ENCODE measurements at places on chromosomes 7 and 10.

GRCh38 chr10:51459476-51459875 is 239.9 kb downstream of the CSTF2T start:
- DNase-seq: no peak

DNA sequence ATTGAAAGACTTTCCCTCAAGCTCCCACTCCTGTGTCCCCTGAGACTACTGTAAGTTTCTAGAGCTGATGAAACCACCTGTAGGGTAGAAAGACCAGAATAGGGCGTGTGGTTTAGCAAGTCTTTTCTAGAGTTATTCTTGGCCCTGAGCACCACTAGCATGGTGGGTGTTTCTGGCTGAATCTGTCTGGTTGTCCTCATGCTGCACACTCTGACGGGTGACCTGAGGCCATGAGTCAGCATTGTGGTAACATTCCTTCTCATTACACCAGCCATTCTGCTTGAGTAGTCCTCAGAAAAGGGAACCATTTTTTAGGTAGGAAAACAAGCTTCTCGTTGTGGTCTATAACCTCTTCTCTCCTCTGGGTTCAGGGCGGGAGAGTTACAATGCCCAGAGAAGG is 250.3 kb downstream of the SNX13 start:
- DNase-seq: no peak

DNA sequence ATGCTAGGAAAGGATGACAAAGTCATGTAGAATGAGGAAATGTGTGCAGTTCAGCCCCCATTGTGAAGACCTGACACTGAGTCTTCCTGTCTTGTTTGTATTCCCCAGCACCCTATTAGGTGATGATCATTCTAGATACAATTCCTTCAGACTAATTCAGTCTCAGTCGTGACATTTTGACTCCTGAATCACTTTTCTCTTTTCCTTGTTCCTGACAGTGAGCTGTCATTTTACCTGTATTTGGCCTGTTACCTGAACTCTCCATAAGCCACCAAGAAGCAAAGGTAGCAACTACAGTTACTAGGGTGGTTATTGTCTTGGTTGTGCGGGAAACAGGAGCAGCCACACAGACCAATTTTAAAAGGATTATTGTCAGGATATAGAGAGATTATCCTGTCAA is 111.4 kb upstream of the TAC1 start:
- DNase-seq: no peak

DNA sequence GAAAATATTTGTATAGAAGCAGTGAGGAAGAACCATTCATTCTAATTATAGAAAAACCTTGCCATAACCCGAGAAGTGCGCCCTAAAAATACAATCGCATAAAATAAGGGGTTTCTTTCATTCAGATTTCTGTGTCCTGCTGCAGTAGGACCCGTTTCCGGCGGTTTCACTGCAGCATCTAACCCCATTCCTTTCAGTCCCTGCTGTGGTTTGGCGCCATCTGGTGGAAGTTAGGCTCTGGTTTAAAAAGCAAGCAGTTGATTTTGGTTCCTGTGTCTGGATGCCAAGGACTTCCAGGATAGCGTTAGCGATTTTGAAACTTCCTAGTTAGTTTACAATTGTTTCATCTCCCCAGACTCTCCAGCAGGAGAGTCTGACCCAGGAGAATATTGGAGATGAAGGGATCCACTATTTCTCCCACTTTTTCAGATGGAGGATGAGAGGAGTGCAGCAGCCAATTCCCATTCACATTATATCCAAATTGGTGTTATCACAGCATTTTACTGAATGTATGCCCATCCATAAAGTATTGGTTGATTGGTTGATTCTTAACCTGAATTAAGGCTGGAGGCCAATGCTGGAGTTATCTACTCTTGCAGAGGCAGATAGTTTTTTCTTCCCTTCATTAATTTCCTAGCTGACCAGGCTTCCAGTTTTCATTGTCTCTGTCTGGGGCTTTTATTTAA is 128.8 kb upstream of the CACNA2D1 start:
- peak; percentile 79 for DNase-seq

DNA sequence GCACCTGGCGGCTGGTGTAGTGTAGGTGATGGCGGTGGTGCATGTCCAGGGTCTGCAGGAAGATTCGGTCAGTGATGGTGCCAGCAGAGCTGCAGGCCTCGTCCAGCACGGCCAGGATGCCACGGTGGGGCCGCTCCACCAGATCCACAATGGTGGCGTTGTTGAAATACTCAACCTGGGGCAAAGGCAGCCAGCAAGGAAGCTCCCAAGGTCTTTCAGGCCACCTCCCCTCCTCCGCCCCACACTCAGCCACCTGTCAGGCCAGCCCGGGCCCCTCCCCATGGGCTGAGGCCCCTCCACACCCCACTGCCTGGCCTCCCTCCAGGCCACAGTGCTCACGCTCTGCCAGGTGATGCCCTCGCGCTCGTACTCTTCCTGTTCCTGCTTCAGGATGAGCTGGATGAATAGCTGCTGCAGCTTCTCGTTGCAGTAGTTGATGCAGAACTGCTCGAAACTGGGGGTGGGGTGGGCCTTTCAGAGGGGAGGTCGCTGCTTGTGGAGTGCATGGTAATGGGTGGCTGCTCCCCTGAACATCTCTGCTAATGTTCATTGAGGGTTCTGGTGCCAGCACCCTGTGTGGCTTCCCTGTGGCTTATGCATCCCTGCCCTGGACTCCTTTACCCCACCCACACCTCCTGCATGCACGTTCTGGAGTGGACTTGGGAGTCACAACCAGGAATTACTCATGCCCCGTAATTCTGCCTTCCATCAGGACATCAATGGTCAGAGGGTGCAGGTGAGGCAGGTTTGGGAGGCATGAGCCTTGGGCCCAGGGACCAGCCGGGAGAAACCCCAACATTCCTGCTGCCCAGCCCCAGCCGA is 8.9 kb downstream of the MYO1G start:
- DNase-seq: no peak

GRCh38 chr7:45625067-45625466 is 50.9 kb downstream of the ADCY1 start:
- DNase-seq: no peak

DNA sequence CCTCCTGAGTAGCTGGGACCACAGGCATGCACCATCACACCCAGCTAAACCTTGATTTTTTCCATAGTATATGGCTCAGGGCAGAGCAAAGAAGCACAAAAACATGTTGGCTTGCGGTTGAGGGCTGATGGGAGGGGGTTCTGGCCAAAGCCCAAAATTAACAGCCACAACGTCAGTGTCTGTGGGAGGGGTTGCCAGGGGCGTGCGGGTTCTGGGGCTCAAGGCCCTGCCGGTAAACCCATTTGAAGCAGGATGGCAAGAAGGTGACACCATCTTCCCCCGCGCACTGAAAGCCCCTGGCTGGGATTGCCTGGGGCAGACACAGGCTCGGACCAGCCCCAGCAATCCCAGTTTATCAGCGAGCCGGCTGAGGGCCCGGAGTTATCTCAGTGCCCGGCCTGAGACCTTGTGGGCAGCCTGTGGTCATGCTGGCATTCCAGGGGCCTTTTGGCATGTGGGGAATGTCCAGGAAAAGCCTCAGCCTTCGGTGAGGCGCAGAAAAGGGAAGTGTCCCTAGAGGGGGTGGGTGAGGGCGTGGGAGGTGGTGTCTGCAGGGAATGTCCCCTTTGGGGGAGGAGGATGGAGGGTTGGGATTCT is 167.7 kb upstream of the TNRC18 start:
- DNase-seq: no peak

- no peak for DNase-seq
Observed at GRCh38 chr10:98427011-98427515, 12.1 kb upstream of the PYROXD2 start.

DNA sequence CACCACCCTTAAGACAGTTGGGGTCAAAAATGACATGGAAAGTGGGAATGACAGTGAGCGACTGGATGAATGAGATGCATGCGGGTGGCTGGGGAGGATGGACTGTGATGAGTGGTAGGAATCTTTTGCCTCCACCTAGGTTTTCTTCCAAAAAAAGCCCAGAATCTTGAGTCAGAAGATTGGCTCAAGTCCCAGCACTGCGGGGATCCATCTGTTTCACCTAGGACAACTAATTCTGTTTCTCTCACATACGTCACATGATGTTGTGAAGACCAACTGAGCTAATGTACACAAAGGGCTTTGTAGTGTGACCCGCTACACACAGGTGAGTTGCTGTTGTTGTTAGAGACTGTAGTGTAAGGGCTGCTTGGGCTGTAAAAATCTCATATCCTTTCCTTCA is 58.5 kb upstream of the SLC35B4 start:
- no peak for DNase-seq

DNA sequence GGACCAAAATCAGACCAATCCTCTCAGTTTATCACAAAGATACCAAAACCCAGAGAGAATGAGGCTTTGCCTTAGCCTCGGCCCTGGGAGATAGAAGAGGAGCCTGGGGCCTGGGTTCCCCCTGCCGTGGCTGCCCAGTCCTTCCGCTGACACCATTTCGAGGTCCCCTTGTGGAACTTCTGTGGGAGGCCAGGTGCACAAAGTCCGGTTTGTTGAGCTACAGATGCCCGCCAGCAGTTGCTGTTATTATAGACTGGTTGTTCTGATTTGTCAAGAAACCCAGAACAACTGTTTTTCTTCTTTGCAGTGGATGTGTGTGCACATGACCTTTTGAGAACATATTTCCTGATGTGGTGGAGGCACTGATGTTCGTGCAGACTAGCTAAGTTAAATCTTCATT is 47.6 kb downstream of the CUX1 start:
- DNase-seq: no peak

DNA sequence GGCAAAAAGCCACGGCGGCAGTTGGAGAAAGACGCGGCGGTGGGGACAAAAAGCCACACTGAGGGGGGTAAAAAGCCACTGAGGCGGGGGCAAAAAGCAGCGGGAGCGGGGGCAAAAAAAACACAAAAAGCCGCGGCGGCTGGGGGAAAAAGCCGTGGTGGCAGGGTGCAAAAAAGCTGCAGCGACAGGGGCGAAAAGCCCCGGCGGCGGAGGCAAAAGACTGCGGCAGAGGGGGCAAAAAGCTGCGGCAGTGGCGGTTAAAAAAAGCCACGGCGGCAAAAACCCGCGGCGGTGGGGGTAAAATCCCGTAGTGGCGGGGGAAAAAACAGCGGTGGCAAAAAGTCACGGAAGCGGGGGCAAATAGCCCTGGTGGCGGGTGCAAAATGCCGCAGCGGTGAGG is 527.3 kb downstream of the ZNF33B start:
- DNase-seq: no peak
